Smooth muscle cell of the brain vasculature (primary cell): ENCODE measurements at places on chromosomes 2 and 18.

GRCh38 chr2:25165992-25166875 lies 2.1 kb downstream of the POMC start:
- no peak for DNase-seq

- no peak for DNase-seq
These were observed 156.1 kb upstream of the SLC39A10 start for GRCh38 chr2:195500879-195501278.

- DNase-seq, result no peak
These were observed 59.5 kb downstream of the TMEM131 start for GRCh38 chr2:97936199-97936598.

GRCh38 chr2:1593371-1594122 lies 150.8 kb downstream of the PXDN start:
- DNase-seq, result peak; percentile 83

- DNase-seq, result no peak
These were observed 337.6 kb downstream of the IRS1 start for GRCh38 chr2:226461981-226462380.

GRCh38 chr18:31973929-31974546 lies 31.1 kb upstream of the TRAPPC8 start:
- DNase-seq, result no peak

GRCh38 chr2:150075831-150076230 lies 411.6 kb downstream of the RND3 start:
- no peak for DNase-seq

DNA sequence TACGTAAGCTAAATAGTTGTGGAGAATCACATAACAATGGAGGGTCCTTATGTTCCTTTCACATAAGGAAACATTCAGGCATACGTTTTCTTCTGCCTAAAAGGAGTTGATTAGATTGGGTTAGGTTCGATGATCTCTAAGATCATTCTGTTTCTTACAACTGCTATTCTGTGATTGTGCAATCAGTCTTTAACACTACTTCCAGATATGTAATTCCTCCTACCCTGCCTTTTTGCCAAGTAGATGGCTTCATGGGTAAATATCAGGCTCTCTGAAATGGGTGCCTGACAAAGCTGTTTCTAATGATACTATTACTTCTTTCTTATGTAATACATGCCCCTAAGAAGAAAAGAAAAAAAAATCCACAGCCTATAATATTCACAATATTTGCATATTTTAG lies 321.5 kb downstream of the XIRP2 start:
- no peak for DNase-seq

DNA sequence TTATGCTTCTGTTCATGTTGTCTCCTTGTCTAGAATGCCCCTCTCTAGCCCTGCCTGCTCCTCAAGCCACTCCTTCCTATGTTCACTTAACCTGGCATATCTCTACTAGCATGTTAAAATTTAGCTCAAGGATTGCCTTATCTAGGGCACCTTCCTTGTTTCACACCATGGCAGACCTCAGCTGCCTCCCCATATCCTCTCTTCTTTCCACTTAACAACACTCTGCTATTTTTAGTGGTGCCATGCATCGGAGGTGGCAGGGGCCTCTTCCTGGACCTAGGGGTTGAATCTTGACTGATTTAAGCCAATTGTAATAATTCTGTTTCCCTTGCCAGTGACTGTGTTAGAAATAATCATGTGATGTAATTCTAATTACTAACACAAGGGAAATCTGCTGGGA lies 36.9 kb upstream of the FAM98A start:
- no peak for DNase-seq

- DNase-seq, result no peak
These were observed 52.6 kb upstream of the AFF3 start for GRCh38 chr2:100194951-100195350.

- DNase-seq, result no peak
These were observed 778 bp downstream of the MFSD2B start for GRCh38 chr2:24010477-24011249.

- DNase-seq, result no peak
These were observed 125.9 kb downstream of the MSH2 start for GRCh38 chr2:47528874-47529273.

- DNase-seq, result no peak
These were observed 21.9 kb downstream of the MC2R start for GRCh38 chr18:13893418-13893760.

DNA sequence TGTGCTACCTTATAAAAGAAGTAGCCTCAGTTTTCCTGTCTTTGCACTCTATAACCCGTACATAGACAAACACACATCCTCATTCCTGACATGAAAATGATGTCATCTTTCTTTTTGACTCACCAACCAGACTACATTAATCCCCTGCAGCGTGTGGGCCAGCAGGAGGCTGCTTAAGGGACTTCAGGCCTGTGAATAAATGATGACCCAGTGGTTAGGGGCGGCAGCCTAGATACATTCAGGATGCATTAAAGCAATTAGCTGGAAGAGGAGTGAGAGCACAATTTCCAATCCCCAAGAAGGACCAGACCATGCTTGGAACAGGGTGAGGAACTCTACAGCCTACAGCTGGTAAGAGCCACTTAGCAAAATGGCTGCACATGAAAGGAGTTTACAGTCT lies 57.3 kb upstream of the KLF7 start:
- DNase-seq, result peak; percentile 63

GRCh38 chr2:47299555-47299954 lies 103.4 kb upstream of the MSH2 start:
- DNase-seq, result no peak

DNA sequence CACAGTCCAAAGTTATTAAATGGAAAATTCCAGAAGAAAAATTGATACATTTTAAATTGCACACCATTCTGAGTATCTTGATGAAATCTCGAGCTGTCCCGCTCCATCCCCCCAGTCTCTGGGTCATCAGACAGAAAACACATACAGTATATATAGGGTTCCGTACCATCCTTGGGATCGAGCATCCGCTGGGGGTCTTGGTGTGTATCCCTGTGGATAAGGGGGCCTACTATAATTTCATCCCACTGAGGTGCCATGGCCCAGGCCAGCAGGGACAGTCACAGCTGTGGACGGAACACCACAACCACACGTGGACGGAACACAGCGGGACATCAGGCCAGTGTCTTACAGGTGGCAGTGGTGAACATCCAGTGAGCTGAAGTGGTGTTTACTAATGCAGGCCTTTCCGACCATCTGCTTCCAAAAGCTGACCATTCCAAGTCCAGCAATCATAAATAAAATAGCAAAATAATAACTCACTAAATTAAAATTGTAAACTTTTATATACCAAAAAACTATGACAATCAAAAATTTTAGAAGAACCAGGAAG lies 14.0 kb downstream of the TWIST2 start:
- no peak for DNase-seq

DNA sequence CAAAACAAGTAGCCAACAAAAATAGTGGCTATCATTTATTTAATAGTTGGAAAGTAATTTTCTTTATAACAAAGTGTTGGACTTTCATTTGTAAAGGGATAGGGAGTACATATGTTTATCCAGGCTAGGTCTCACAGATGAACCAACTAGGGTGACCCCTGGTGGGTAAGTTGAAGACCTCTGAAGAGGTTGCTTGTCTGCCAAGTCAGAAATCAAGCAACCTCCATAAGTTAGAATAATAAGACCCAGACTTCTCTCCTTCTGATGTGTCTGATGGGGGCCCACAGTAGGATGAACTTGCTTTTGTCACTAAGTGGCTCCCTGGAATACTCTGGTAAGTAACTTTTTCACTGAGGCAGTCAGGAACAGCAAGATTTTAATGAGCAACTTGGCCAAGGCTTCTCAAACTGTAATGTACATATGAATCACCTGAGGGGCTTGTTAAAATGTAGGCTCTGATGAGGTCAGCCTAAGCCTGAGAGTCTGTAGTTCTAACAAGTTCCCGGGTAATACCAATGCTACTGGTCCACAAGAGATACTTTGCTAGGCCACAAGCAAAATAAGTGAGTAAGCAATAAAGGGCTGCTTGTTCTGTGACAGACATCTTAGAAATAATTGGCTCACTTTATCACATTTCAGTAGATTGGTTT lies 319.6 kb downstream of the PIK3C3 start:
- no peak for DNase-seq

DNA sequence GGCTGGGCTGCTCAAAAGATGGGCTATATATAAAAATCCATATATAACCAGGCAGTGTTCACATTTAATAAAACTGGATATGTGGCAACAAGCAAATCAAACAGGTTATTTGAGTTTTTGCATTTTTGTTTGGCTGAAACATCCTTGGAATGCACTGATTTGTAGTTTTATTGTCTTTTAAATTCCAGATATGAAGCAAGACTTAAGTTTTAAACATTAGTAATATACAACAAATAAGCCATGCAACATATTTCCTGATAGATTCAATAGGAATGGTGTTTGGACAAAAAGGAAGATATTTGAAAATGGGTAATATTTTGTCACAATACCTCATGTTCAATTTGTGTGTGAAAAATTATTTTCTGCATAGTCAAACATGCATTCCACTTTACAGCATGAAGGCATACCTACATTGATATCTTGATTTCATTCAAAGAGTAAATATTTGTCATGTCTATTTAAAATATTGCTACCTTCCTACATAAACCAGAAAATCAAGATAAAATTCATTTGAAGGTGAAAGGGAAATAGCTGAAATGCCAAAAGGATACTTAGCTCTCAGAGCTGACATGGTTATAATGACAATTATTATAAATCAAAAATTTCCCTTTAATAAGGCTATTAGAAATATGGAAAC lies 132.3 kb upstream of the NETO1 start:
- DNase-seq, result no peak

DNA sequence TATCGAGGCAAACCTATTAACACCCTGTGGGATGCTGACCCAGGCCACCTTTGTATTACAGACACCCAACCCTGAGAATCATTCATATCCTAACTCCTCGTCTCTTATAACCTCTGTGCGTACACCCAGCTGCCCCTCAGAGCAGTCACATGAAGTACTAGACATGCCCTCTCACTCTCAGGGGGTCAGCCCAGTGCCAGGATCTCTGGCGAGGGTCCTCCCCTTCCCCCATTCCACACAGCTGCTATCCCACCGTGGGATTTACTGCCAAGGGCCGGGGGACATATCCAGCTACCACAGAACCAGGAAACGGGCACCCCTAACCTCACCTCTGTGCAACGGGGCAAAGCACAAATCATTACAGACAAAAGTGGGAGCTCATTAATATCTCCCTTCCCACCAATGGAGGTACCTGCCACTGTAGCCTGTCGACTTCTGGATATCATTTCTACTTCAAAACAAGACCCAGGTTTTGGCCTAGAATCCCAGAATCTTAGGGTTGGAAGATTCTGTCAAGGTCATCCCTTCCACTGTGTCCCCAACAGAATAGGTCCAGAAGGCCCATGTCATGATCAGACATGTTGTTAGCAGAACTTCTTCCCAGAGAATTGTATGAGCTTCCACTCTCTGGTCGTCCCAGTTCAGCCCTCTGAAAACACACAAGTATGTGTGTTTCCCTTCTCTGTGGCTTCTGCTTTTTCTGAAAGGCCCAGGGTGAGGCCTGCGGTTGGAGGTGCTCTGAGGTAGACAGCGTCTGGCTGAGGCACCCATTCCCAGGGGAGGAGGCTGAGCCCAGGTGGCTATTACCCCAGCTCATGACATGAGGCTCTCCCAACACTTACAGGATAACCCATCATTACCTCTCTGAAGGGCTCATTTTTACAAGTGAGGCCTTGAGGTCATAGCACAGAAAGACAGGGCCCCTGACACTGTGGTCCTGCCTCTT lies 1.7 kb downstream of the TMBIM1 start:
- DNase-seq, result no peak

DNA sequence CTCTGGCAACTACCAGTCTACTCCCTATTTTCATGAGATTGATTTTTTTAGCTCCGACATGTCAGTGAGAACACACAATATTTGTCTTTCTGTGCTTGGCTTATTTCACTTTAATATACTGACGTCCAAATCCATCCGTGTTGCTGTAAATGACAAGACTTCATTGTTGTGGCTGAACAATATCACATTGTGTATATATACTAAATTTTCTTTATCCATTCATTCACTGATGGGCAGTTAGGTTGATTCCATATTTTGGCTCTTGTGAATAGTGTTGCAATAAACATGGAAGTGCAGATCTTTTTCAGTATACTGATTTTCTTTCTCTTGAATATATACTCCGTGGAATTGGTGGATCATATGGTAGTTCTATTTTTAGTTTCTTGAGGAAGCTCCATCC lies 5.8 kb upstream of the TTC21B start:
- no peak for DNase-seq

GRCh38 chr18:79680100-79680879 lies 687 bp downstream of the CTDP1 start:
- no peak for DNase-seq

- DNase-seq, result no peak
These were observed 287.0 kb downstream of the EPHA4 start for GRCh38 chr2:221285148-221285547.

DNA sequence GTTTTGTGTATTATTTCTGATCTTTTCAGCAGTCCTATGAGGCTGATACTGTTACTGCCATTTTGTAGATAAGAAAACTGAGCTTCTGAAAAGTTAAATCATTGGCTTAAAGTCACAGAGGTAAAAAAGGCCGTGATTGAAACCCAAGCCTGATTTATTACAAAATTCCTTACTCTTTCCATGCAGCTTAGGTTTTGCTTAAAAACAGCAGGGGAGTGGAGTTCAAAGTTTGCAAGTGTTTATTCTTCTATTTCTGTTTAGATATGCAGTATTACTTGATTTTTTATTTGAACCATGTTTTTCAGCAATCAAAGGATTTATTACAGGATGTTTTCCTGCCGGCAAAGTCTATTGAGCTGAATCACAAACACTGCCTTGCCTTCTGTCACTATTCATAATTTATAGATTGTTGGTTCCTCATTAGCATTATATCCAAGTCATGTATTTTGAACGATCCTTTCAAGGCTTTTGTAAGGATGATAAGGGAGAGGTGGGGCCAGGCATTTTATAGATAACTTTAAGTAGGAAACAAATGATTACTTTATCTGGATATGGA lies 31.9 kb upstream of the MSTN start:
- no peak for DNase-seq

DNA sequence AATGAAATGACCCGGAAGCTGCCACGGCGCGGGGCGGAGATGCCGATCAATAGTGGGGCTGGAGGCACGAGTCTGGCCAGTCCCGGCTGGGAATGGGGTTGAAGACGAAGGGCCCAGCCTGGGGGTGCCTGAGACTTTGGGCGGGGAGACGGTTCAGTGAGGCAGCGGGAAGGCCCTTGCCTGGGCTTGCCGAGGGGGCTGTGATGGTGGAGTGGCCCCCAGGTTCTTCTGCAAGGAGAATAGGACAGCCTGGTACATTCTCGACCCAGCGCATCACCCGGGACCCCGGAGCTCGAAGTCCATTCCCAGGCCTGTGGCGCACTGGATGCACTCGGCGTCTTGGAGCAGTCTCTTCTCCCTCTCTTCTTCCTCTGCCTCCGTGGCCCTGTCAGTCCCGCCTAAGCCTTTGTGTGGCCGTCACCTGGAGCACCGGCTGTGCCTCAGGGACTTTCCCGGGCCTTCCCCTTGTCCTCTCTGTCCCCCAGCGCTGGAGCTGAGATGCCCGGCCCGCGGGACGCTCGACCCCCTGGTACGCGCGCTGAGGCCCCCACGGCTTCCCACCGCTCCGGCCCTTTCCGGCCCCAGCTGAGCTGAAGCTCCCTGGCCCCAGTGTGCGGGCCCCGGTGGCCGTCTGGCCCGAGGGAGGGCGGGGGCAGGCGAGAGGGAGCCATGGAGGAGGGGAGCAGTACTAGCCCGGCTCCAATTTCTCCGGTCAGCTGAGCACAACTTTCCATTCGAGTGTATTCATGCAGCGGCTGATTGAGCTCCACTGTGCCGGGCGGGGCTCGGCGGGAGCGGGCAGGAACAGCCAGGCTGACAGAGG lies 8.0 kb downstream of the SIX3 start:
- DNase-seq, result no peak
